ENCODE measurements at places on chromosomes 2 and 18. TPM values are rescaled to one million over a fixed set of nuclear protein-coding genes. Genes with fewer than 3 reads are reported as not detected.

DNA sequence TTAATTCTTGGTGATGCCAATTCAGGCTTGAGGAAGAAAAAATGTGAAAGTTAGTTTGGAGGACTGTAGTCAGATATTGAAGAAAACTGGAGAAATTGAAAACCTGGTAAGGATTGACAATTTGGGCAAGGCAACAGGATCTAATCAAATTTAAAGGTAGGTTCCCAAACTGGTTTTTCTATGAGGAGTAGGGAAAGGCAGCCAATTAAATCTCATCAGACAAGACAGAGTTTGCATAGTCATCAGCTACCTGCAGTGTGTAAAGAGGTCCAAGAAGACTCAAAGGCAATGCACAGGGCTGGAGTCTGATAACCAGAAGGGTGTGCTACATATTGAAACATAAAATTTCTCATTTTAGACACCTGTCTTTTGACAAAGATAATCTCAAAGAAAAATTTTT is 16.0 kb upstream of the CAB39 start:
- no peak for DNase-seq

KIF5C gene
- total RNA-seq: 0.78 TPM

MOGAT1 gene
- total RNA-seq: not detected

GRCh38 chr2:47513981-47514520 is 111.1 kb downstream of the MSH2 start:
- no peak for DNase-seq

GRCh38 chr2:7612969-7613368 is 695.8 kb downstream of the RNF144A start:
- DNase-seq: peak; percentile 75

GRCh38 chr2:7007846-7008741 is 90.9 kb downstream of the RNF144A start:
- DNase-seq: no peak

DNA sequence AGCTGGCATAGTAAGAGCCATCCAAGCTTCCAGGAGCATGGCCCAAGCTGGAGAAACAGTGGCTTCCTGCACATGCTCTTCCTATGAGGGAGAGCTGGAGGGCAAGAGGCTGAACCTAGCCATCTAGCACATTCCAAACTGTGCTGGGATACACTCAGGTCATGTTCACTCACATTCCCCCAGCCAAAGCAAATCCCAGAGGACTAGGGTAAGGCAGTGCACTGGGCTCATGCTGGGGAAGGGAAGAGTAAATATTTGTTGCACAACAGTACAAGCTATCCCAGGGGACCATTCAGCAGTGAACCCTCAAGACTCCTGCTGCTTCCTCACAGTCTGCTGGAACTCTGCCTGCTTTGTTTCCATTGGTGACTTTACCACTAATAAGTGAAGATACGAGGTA is 20.7 kb upstream of the GYPC start:
- DNase-seq: no peak

DNA sequence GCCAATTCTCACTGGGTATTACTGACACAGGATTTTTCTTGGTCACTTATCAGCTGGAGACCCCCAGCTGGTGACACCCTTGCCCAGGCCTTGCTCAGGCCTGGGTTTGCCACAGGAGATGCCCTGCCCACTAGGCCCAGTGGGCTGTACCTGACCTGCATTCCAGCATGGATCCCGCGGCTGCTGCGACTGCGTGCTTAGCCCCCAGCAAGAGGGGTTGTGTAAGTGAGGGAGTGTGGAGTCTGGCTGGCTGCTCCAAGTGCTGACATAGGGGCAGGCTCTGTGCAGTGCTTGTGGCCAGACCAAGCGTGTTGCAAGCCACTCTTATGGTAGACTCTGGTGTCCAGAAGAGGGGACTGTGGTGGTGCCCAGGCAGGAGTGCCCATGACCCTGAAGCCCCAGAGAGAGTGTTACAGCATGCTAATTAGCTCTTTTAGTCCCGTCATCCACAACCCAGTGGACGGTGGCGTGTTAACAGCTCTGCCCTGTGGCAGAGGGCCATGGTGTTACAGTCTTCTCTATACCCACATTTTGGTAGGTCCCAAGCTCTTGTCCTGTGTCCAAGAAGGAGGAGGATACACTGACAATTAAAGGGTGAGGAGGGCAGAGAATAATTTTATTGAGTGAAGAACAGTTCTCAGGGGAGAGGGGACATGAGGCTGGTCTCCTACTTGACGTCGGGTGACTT is 491.7 kb upstream of the MEIS1 start:
- DNase-seq: no peak

SKA1 gene
- total RNA-seq: 16.5 TPM

GRCh38 chr18:68219872-68220271 is 495.0 kb downstream of the TMX3 start:
- DNase-seq: peak; percentile 16

ERMN gene
- not detected for total RNA-seq

RNF152 gene
- 68.4 TPM for total RNA-seq

ST8SIA3 gene
- not detected for total RNA-seq

Data from HFFc6 (cell line).